CD4-positive, alpha-beta T cell treated with Interferon gamma for 1 hour (primary cell): ENCODE measurements at places on chromosomes 3 and 15.

GRCh38 chr3:102113421-102114041 is 264.2 kb downstream of the NFKBIZ start:
- DNase-seq = no peak

- DNase-seq = no peak
Measured at GRCh38 chr3:29924783-29925561, 644.1 kb downstream of the RBMS3 start.

DNA sequence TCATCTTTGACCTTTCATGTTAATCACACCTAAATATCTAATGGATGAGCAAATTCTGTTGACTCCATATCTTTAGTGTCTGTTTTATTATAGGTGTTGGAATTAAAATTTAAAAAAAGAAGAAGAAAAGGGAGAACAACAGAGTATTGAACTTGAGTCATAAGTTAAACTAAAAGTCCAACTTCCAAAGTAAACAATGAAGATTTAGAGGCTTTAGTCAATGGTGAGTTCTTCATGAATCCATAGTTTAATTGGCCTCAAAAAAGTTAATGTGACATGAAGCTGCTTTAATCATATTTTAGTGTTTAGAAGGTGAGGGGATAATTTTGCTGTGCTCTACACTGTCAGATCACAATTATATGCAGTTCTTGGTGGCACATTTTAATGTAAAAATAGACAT is 288.2 kb upstream of the RORA start:
- no peak for DNase-seq

- no peak for DNase-seq
Measured at GRCh38 chr3:46710229-46710628, 7.4 kb downstream of the PRSS50 start.

DNA sequence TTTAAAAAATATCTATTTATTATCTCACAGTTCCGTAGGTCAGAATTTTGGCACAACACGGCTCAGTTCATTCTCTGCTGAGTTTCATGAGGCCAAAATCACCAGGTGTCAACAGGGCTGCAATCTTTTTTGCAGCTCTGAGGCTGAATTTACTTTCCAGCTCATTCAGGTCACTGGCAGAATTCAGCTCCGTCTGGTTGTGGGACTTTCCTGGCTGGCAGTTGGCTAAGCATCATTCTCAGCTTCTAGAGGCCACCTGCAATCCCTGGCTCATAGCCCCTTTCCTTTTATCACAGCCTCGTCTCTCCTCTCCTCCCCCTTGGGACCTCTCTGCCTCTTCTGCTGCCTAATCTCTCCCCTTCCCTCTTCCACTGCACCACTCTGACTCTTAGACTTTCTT is 174.0 kb upstream of the WNT5A start:
- no peak for DNase-seq

DNA sequence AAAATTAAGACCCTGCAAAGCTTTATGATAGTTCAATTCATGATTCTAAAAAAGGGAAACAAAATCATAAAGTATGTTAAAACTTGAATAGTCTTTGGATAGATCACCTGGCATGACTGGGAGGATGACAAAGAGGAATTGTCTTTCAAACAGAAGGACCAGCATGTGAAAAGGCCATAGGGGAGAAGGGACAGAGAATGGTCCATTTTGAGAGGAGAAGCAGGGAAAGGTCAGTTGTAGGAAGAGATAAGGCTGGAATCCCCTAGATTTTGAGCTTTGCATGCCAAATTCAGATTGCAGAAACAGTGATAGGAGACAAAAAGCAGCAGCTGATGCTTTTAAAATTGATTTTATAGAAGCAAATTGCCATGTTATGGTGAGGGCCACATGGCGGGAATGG is 12.7 kb downstream of the PROS1 start:
- no peak for DNase-seq

- DNase-seq = no peak
Measured at GRCh38 chr3:128214056-128214455, 60.8 kb downstream of the EEFSEC start.

DNA sequence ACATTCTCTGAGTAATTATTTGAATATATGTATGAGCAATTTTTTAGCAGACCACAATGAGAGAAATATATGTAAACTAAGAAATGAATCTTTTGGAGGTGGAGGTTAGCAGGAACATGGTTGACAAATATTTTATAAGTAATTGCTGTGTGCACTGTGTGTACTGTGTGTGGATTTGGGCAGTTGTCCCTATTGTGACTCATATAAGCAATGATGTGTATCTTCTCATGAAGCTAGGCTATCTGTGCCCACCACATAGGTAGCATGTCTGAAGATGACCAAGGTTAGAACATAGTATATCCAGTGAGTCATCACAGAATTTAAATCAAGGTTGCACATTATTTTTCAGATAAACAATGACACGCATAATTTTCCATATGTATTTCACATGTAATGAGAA is 713.9 kb upstream of the GBE1 start:
- no peak for DNase-seq

- no peak for DNase-seq
Measured at GRCh38 chr3:141519587-141519986, 32.8 kb downstream of the RASA2 start.
